ENCODE measurements at places on chromosomes 3 and 15. TPM values are rescaled to one million over a fixed set of nuclear protein-coding genes. Genes with fewer than 3 reads are reported as not detected.

DNA sequence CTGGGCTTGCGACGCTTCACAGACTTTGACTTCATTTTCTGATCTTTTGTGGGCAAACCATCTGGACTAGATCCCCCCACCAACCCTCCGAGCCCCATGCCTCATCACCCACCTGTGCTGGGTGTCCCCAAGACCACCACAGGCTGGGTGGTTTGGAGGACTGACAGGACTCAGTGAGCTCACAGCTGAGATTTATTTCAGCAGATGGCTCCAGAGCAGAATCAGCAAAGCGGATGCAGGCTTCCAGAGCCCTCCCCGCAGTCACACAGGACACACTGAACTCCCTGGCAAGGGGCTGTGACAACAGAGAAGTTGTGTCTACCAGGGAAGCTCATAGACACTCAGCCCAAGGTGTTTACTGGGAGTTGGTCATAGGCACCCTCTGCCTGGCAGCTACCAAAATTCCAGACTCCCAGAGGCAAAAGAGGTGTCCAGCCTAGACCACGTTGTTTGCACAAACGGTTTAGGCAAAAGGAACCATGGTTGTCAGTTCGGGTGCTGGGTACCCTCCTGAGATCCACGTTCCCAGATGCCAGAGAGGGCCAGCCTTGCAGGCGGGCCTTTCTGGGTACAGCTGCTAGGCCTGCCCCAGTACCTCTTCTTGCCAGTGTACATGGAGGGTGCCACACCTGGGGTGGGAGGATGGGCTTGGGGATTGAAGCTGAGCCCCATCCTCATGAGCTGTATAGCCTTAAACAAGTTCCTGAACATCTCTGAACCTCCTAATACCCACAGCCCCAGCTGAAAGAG lies 170.3 kb downstream of the NSMCE3 start:
- DNase-seq: no peak
- no peaks in the 10 kb centered on the region for H3K27me3 ChIP-seq
- H3K27ac ChIP-seq: no peak overlapping the region
- H3K4me3 ChIP-seq: no peak overlapping the region
- peaks cover 4% of the 10 kb centered on the region for H3K36me3 ChIP-seq
- peaks cover 4% of the 10 kb centered on the region for H3K4me1 ChIP-seq

DNA sequence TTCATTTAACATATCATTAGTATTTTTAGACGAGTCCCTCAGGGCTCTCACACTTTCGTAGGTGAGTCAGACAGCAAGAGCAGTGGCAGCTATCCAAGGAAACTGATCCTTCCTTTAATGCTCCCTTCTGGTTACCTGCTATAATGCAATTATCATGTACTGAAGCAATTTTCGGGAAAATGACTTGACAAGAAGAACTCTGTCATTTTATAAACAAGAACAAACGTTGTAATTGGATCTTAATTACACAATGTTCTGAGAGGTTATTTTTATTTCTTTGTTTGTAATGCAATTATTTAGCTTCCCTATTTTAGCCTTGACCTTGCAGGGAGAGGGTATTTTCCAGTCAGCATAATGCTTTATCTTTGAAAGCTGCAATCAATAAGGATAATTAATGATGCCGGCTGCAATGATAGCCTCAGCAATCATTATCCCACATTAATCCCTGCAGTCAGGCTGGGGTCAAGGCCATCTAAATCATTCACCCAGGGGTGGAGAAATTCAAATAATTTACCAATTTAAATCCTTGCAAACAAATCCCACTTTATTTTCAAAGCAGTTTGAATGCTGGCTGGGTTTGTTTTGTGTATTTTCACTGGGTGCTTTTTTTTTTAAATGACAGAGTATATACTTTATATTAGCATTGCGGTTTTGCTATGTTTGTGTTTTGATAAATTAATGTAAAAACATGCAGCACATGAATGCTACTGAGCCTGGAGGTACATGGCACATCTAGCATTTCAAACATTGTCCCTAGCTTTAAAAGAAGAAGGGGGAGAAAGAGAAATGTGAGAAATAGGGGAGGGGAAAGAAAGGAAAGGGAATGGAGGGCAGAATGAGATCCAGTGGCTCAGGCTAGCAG lies 249.9 kb downstream of the SHOX2 start:
- DNase-seq: no peak
- H3K4me1 ChIP-seq: no peaks in the 10 kb centered on the region
- no peaks in the 10 kb centered on the region for H3K36me3 ChIP-seq
- H3K27me3 ChIP-seq: no peaks in the 10 kb centered on the region

DNA sequence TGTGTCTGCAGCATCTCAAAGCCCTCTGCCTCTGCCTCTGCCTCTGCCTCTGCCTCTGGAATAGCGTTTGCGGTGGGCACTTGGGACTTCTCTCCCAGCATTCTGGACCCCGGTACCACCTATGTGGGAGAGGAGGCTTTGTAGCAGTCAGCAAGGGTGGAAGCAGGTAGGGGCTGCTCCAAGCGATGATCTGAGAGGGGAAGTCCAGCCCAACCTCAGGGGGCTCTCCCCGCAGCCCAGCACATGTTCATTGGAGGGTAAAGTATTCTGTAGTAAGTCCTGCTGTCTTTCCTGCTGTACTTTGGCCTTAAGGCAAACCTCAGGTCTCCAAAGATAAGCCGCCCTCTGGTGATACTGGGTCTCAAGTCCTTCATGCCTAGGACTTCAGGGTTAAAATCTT lies 68.6 kb downstream of the FAM174B start:
- H3K27me3 ChIP-seq: no peaks in the 10 kb centered on the region
- no peaks in the 10 kb centered on the region for H3K4me1 ChIP-seq
- H3K36me3 ChIP-seq: peaks cover 1% of the 10 kb centered on the region

COL6A5 gene
- 0.04 TPM for total RNA-seq

PLA2G4B gene
- 6.3 TPM for total RNA-seq

NPHP3 gene
- 10.8 TPM for total RNA-seq

Measured in H9 (cell line).